Hindlimb muscle (tissue), 1 donor: ENCODE measurements at places on chromosomes 4 and X.

DNA sequence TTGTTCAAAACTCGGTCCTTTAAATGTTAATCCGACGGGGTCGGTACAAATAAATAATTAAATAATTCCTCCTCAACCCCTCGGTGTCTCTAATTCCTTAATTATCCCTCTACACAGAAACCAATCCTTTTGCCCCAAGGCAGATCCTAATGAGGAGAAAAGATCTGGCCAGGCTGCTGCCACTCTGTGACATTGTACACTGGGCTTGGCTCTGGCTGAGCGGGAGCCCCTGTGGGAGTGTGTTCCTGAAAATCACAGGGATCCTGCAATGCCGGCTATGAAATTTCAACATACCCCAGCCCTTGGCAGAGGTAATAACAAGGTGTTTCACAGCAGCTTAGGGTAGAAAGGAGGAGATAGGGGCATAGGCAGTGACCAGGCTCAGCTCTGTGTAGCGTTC lies 96.0 kb downstream of the DHRSX start:
- no peak for DNase-seq

- no peak for DNase-seq
These were observed 772.9 kb upstream of the INTU start for GRCh38 chr4:126859872-126860271.

DNA sequence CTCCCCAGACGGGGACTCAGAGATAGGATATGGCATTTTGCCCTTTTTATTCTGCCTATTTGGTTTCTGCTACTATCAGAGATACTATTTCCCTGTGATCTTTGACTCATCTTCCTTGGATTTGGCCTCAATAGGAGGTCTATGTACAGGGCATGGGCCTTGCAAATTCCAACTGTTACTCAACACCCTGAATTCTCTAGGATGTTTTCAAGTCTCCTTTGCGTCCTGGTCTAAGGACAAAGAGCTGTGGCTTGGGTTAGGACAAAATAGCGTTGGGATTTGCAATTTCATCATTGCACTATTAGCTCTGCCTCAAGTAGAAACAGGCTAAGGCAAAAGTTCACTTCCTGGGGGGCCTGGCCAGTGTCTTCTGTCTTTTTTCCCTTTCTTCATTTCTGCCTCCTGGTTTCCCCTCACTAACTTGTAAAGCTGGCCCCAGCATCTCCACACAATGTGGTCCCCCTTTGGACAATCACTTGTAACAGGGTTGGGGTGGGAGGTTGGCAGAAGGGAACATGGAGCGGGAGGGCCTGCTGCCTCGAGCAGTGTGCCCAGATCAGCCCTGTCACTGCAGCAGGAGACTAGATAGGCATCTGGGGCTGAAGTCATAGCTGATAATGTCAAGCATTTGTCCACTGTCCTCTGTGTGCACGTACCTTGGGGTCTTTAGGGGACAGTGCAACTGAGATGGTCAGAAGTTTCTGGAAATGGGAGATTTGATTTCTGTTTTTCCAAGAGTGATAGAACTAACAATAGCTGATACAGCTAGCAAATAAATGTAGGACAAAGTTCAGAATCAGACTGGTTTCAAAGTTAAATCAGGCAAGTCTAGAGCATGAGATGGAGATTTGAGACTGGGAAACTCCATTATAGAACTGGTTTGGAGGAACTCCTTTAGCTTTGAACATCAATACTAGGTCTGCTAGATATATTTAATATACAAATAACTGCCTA lies 25.8 kb upstream of the STBD1 start:
- no peak for DNase-seq

DNA sequence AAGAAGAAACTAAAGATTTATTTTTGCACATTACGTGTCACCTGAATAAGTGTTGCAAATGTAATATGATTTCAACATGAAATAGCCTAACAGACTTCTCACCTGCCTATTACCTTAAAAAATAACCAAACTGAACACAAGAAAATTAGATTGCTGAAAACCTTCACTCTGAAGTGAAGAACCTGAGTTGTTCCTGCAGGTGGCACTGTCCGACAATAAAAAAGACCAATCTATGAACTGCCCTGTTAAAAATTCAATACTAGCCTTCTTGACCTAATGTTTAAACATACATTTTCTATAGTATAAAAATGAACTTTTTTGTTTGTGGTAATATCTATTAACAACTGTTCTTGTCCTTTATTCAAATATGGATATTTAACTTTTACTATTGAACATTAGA lies 69.2 kb upstream of the PNPLA4 start:
- DNase-seq = peak; percentile 14

GRCh38 chr4:77268108-77268507 lies 111.1 kb downstream of the CCNG2 start:
- DNase-seq = no peak

GRCh38 chrX:72604112-72604511 lies 31.5 kb upstream of the HDAC8 start:
- DNase-seq = no peak

DNA sequence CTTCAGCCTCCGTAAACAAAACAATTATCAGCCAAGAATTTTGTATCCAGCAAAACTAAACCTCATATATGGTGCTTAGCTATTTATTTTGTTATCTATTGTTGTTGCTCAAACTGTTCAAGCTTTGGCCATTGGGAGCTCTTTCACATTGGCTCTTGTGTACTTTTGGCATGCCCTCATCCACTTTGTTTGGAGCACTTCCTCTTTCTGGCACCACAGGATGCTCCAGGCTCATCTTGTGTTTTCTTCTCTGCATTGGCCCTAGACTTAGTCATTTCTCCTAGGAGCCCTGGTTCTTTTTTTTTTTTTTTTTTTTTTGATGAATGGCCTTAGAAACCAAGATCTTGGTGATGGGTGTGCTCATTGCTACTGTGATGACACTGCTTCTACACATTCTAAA lies 74.5 kb downstream of the DIPK2B start:
- no peak for DNase-seq

DNA sequence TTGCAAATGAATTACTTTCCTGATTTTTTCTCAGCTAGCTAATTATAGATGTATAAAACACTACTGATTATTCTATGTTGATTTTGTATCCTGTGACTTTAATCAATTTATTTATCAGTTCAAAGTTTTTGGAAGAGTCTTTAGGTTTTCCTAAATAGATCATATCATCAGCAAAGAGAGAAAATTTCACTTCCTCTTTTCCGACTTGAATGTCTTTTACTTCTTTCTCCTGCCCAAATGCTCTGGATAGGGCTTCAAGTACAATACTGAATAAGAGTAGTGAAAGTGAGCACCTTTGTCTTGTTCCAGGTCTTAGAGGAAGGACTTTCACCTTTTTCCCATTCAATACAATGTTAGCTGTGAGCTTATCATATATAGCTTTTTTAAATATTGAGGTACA lies 417.9 kb downstream of the PDGFC start:
- DNase-seq = no peak

GRCh38 chrX:64894454-64895038 lies 81.7 kb downstream of the ZC4H2 start:
- no peak for DNase-seq

GRCh38 chrX:31487951-31488350 lies 416.1 kb upstream of the FTHL17 start:
- DNase-seq = no peak

DNA sequence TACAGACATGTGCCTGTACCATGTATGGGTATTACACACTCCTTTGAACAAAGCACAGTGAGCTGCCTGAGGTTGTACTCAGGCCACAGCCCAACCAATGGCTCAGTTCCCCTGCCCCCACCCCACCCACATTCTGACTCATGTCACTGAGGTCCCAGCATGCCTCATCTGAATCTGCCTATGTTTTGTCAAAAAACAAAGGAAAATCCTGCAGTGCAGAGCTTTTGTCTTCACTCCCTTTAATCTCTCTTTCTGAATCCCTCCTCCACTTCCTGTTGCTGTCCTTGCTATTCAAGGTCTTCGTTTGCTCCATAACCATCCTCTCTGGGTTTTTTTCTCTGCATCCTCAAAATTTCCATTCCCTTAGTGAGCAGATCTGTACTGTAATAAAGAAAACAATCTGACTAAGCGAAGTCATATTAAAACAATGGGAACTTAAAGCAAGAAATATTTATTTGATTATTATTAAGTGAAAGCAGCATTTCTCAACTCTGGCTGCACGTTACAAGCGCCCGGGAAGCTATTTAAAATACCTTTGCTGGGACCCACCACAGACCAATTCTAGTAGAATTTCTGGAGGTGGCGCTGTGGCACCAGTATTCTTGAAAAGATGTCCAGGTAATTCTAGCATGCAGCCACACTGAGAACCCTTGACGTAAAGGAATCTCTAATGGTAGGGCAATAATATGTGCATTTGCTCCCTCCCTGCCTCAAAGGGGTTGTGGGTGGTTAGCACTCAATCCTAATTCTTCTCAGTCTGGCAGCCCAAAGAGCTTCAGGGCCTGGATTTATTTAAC lies 8.7 kb downstream of the GUCY2F start:
- DNase-seq = no peak

- no peak for DNase-seq
These were observed 54.4 kb downstream of the NBDY start for GRCh38 chrX:56783450-56783831.

- DNase-seq = no peak
These were observed 146.8 kb upstream of the IL1RAPL2 start for GRCh38 chrX:104419211-104419610.

DNA sequence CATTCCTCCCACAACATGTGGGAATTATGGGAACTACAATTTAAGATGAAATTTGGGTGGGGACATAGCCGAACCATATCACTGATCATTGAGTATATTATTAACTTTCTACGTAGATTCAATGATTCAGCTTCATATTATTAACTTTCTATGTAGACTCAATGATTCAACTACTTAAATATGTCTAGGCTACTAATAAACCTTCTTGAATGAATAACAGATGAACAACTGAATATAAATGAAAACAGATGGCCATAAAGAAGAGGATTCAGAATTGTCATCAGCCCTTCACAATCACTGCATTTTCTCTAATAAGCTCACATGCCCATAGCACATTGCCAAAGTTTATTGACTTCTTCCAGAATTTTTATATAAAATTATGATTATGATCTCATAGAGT lies 57.0 kb downstream of the CEP44 start:
- no peak for DNase-seq

DNA sequence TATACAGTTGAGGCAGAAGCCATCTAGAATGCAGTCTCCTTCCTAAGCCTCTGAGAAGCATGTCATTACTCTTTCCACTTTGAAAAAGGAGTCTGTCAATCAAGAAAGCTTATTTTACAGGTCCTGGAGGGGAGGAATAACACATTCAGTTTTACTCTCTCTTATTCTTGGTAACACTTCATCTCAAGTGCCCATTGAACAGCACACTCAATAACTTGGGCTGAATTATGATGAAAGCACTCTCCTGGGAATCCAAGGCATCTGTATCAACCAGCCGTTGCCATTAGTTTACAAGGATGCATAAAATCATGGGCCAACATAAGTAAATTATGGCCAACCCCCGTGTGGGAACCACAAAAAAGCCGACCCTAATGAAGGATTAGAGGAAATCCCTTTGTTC lies 282.4 kb downstream of the C4orf33 start:
- DNase-seq = no peak

DNA sequence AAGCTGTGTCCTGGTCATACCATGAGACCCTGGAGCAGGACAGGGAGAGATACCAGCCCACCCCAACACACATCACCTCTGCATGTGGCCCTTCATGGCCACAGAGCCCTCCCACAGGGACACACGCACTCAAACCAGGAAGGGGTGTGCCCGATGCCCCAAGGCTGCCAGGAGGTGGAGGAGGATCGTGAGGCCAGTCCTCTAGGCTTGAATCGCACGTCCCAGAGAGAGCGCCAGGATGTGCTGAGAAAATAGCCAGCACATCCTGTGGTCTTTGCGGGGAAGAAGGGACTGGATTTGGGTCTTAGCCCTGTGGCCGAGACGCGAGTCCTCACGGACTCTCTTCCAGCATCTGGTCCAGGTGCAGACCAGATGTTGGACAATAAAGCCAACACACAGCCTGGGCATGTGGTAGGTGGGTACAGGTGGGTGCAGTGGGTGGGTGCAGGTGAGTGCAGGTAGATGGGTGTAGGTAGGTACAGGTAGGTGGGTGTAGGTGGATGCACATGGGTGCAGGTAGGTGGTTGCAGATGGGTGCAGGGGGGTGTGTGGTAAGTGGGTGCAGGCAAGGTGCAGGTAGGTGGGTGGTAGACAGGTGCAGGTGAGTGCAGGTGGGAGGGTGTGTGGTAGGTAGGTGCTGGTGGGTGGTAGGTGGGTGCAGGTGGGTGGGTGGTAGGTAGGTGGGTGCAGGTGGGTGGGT lies 94.3 kb upstream of the AFAP1 start:
- no peak for DNase-seq

DNA sequence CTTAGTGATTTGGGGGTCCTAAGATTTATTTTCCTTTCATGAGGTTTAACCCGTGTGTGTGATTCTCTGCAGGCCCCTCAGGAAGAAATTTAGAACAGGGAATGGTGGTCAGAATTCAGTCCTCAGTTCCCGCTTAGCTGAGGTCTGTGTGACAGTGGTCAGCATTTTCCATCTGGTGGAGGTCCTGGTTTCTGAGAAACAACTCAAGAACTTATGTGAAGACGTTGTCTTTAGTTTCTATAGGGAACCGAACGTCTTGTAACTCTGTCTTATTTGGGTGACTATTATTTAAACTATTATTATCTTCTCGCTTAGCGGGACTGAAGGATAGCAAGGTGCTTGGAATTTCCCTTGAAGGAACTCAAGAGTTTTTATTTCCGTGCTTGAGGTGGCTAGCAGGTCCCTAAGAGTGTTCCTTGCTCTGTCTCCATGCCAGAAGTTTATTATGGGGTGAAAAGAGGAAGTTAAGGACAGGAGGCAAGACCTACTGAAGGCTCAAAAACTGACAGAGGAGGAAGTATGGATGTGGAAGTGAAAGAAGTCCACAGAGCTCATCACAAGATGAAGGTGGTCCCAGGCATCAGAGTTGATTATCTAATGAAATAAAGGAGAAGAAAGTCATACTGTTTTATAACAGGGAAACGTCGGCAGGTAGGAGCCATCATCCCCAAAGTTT lies 9.4 kb downstream of the MGST2 start:
- DNase-seq = no peak

- DNase-seq = no peak
These were observed 197.8 kb downstream of the PDGFC start for GRCh38 chr4:156773648-156774357.

- DNase-seq = no peak
These were observed 50.8 kb upstream of the NPFFR2 start for GRCh38 chr4:71980976-71981375.
